ENCODE measurements at places on chromosomes 2 and 18. TPM values are rescaled to one million over a fixed set of nuclear protein-coding genes. Genes with fewer than 3 reads are reported as not detected.

- no peak for DNase-seq
Measured at GRCh38 chr2:188569431-188570165, 277.9 kb downstream of the GULP1 start.

DNA sequence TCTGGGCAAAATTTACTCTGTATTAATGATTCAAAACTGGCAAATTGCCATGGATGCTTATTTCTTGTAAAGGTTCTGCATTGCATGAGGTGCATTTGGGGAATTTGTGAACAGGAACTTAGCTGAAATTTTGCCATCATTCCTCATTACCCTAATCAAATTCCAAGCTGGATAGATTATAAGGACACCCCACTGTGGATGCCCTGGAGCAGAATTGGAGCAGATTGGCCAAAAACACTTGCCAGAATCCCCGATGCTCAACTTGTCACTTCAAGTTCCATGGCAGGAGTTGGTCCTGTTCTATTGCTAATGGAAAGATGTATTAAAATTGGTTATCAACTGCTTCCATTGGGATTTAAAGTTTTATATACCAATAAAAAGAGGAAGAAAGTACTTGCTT is 237.9 kb downstream of the CCDC102B start:
- no peak for DNase-seq

GRCh38 chr2:150587547-150588505 is 100.4 kb upstream of the RND3 start:
- no peak for DNase-seq

GRCh38 chr2:160482673-160483072 is 10.9 kb downstream of the RBMS1 start:
- peak; percentile 30 for DNase-seq

DNA sequence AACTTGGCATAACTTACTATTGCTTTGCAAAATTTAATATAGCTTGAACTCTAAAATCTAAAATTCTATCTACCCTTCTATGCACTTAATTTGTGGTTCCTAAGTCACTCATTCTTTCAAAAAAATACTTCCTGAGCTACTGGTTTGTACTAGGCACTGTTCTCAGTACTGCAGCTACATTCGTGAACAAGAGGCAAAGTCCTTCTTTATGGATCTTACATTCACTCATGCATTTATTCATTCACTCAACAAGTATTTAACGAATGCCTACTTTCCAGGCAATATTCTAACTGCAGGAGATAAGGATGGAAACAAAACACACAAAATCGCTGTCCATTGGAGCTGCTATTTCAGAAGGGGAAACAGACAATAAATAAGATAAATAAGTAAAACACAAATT is 104.8 kb downstream of the NBAS start:
- DNase-seq, result no peak

DNA sequence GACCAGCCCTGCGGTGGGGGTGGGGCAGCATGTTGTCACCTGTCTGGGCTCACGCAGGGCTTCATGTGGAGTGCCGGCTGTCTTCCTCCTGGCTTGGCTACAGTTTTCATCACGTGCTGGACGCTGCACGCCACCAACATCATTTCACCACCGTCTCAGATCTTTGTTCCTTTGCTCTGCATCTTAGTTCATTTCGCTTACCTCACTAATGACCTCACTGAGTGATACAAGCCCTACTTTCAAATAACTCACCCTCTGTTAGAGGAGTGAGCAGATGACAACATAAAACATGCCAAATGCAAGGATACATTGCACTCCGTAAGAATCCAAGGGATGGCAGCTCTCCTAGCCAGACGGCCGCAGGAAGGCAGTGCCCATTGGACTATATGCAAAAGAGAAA is 527.5 kb downstream of the GALR1 start:
- DNase-seq, result no peak

DNA sequence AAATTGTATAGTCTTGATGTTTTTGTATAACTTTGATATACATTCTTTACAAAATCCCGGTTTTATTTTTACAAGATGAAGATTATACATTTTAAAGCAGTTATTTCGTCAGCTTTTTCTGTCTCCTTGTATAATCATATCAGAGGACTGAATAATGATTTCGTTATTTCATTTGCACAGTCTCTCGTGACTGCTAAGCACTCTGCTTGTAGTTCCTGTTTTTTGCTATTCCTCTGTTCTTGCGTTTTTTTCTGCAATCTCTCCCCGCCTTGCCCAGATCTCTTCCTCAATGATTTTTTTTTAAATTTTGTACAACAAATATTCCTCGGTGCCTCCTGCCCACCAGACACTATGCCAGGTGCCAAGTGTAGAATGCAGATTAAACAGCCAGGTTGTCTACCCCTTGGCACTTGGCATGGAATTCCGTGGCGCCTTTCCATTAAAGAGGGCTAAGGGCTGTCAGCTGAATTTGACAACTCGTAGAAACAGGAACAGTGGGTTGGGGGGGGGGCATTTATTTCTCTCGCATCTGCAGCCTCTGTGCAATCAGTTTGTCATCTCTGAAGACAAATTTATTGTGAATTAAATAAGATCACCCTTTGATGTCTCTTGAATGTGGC is 69.6 kb downstream of the KLHL29 start:
- DNase-seq, result no peak

DNA sequence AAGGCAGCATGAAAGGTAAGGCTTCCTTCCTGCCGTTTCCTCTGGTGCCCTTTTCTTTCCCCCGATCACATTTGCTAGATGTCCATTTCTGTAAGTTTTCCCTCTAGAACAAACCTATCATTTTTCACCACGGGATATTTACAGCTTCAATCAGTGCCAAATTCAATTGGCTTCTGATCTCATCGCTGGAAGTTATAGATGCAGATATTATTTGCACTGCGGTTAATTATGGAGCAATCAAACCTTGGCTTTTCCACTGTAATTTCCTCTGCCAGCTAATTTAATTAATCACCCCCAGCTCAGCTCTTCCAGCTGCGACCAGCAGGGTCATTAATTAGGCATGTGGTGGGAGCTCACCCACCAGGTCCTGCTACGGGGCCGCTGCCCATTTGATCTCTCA is 86.1 kb downstream of the GBX2 start:
- no peak for DNase-seq

- DNase-seq, result no peak
Measured at GRCh38 chr2:118084491-118085089, 3.7 kb upstream of the INSIG2 start.

- DNase-seq, result no peak
Measured at GRCh38 chr18:12946549-12947284, 1.1 kb upstream of the SEH1L start.

The ARHGAP15 gene
- 64.3 TPM for total RNA-seq

The IAH1 gene
- 53.7 TPM for total RNA-seq

The NABP1 gene
- total RNA-seq, result 53.9 TPM

The SULT1C2 gene
- not detected for total RNA-seq

The ANKRD62 gene
- not detected for total RNA-seq
